Activated effector memory CD4-positive, alpha-beta T cell treated with Interleukin-2 at 50 U/mL for 16 hours (primary cell): ENCODE measurements at places on chromosomes 16 and 17.

DNA sequence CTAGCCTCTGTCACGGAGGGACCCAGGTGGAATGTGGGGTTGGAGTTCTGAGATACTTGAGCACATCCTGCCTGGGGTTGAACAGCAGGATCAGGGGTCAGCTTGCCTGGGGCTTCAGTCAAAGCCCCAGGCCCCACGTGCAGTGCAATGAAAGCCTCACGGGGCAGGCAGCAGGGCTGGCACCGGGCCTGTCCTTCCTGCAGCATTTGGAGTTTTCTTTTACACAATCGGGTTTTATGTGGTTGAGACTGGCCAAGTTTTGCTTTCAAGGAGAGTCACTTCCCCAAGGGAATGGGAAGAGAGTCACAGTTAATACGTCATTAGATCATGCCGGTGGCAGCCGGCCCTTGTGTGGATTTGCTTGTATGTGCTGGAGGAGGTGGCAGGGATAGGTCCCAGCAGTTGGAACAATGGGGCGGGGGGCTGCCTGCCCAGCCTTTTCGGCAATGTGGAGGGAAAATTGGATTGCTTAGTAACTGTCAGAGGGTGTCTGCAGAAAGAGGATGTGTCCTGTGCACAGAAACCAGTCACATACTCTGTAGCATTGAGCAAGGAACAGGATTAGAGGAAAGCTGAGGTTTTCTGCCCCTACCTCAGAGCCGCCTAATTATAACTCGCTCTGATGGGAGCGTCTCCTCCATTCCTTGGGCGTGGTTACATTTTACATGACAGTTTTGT, 4.5 kb downstream of the RMI2 start:
- DNase-seq: no peak

DNA sequence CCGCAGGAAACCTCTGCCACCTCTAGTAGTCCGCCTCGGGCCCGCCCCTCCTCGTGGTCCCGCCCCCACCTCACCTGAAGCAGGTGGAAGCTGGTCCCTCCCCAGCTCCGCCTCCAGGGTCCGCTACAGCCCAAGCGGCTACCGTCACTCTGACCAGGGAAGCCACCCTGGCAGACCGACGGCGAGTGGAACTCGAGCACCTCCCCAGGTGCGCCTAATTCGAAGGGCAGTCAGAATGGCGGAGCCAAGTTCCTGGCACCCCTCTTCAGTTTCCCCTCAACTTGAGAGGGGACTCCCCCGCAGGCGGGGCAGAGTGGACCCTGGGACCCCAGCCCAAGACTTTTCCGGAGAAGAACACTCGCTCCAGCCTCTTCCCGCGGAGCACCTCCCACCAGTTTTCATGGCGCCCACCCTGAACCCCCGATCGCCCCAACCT, 507 bp downstream of the FHOD1 start:
- DNase-seq: no peak

DNA sequence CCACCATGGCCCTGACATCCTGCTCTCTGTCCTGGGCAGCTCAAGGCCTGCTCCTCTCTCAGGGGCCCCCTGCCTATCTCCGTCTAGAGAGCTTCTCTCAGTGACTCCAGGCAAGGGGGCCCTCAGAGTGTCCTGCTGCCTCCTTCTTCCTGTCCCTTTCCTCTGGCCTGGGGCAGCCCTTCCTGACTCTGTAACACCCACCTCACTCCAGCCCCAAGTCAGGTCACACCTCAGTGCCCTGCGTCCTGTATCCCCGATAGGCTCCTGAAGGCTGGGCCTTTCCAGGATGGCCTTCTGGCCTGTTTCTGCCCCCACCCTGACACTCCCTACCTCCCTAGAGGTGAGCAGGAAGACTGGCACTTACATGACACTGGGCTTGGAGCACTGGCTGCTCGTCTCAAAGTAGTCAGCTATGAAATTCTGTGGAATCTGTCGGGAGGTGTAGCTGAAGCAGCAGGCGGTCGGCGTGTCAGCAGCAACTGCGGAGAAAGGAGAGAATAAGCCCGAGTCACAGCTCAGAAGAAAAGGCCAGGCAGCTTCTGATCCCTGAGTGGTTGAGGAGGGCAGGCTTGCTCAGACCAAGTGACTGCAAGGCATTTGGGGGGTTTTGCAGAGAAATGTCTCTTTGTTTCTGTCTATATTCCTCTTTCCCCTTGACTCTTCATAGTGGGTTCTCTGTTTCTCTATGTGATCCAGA, 976 bp downstream of the CCL3L1 start:
- DNase-seq: no peak

DNA sequence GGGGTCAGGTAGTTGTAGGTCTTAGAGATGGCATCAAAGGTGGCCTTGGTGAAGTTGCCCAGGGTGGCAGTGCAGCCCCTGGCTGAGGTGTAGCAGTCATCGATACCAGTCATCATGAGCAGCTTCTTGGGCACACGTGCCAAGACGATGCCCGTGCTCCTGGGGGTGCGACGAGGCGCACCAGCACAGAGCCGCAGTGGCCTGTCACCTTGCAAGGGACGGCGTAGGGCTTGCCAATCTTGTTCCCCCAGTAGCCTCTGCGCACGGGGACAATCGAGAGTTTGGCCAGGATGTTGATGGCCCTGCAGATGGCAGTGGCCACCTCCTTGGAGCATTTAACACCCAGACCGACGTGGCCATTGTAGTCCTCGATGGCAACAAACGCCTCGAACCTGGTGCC, 29.8 kb downstream of the CDC27 start:
- no peak for DNase-seq

DNA sequence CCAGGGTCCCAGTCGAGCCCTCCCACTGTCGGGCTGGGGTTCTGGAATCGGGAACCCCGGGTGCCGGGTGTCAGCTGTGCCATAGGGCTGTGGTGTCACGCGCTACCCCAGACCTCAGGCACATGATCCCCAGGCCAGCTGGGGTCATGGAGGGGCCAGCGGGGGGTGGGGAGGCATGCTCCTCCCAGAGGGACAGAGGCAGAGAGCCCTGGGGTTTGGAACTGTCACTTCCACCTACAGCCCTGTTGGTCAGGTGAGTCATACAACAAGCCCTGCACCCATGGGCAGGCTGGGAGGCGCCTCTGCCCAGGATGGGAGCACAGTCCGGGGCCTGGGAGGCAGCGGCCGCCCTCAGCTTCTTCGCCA, 63.0 kb downstream of the BAIAP2 start:
- no peak for DNase-seq

DNA sequence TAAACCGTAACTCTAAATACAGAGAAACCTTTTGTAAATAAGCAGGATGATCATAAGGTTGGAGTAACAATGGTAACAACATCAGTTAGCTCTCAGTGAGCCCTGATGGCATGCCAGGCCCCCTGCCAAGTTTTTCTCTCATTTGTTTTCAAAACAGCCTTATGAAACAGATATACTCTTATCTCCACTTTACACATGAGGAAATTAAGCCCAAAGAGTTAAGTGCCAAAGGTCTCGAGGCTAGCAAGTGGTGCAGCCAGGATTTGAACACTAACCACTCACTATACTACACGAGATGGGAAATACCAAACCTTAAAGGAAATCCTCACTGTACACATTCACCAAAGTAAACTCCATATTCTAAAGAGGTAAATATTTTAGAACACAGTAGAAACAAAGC, 15.0 kb downstream of the USP31 start:
- no peak for DNase-seq

DNA sequence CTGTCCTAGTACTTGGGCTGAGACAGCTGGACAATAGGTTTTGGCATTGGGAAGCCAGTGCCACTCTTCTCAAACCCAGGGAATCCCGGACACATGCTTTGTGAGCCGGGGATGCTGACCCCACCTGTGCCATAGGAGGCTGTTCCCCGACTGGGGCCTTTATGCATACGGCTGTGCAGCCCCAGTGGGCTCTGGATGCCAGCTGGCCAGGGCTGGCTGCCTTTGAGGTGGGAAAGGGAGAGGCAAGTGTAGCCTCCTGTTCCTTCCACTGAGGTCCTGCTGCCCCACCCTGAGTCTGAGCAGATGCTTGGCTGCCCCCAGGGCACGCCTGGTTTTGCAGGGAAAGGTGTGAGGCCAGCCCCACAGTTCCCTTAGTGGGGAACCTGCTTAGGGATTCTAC, 105.7 kb downstream of the CCDC182 start:
- no peak for DNase-seq

DNA sequence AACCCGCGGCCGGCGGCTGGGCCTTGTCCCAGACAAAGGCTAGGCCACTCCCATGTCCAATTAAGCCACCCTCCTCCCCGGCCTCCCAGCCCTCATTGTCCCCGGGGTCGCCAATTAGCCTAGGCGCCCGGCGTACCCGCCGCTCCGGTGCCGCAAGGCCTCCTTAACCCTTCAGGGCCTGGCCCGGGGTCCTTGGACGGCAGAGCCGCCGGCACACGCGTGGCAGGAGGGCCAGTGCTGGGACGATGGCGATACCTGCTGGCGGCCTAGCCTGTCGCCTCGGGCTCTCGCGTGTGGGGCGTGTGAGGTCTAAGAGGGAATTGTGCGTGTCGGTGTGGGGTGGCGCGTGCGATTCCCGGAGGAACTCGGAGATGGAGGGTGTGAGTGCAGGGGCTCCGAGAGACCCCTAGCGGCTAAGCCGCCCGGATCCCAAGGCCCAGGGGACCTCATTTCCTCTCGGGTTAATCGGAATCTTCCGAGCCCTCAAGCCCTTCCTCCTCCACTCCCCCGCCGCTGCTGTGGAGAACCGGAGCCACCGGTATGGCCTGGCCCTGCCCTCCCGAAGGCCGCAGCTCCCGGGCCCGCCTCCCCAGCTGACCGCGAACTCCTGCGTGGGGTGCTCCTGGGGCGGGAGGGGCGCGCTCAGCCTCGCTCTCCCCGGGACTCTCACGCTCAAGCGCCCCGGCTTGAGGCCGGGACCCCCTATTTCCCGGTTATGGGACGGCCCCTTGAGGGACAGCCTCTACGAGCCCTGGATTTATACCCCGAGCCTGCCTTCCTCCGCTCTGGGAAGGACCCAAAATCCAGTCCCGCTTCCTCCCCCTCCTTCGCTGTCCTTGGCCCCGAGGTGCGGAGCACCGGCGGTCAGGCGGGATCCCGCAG, 11.9 kb downstream of the TBX2 start:
- DNase-seq: no peak

- no peak for DNase-seq
Observed at GRCh38 chr17:14341866-14342265, 41.0 kb downstream of the HS3ST3B1 start.

DNA sequence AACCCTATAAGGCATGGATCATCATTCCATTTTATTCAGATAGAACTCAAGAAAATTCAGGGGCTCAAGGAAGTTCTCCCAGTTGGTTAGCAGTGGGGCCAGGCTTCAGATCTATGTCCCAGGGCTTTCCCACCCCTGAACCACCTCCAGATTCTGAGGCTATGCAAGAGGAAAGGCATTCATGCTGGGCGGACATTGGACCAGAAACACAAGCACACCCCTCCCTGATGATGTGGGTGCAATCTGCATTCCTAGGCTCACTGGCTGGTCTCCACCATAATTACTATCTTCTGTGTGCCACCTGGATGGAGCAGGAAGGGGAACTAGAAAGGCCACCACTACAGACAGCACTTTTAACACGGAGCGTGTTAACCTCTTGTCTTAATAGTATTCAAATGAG, 63.2 kb upstream of the ASIC2 start:
- DNase-seq: no peak

- no peak for DNase-seq
Observed at GRCh38 chr16:22358000-22358399, 16.4 kb downstream of the CDR2 start.

- no peak for DNase-seq
Observed at GRCh38 chr17:33057564-33057963, 65.9 kb downstream of the SPACA3 start.

DNA sequence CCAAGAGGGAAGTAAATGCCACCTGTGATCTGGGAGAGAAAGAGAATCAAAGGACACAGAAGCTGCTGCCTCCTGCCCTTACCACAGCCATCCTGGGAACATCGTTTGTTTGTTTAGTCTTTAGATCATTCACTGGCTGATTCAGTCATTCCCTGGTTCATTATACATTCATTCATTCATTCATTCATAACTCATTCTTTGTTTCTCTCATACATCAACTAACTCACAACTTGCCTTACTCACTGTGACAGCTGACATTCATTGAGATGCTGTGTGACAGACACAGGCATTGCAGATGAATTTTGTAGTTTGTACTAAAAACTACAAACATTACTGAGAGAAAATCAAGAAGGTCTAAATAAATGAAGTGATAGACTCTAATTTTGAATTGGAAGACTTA, 291.0 kb upstream of the TNRC6C start:
- DNase-seq: no peak

DNA sequence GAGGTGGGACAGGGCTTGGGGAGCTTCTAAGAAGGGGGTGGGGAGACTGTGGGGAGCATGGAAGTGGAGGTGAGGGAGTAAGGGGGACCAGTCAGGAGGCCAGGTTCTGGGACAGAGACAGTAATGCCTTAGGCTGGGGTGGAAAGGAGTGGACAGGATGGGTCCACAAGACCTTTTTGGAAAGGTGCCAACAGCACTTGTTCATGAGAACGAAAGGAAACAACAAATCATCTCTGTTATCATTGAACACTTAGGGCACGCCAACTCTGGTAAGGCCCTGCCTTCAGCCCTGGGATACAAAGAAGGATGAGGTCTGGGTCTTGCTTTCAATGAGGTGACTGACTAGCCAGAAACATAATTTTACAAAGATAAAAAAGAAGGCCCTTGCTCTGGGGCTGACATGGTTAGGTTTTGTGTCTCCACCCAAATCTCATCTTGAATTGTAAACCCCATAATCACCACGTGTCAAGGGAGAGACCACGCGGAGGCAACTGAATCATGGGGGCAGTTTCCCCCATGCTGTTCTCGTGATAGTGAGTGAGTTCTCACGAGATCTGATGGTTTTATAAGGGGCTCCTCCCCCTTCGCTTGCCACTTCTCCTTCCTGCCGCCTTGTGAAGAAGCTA, 113.8 kb downstream of the SLC39A11 start:
- no peak for DNase-seq

DNA sequence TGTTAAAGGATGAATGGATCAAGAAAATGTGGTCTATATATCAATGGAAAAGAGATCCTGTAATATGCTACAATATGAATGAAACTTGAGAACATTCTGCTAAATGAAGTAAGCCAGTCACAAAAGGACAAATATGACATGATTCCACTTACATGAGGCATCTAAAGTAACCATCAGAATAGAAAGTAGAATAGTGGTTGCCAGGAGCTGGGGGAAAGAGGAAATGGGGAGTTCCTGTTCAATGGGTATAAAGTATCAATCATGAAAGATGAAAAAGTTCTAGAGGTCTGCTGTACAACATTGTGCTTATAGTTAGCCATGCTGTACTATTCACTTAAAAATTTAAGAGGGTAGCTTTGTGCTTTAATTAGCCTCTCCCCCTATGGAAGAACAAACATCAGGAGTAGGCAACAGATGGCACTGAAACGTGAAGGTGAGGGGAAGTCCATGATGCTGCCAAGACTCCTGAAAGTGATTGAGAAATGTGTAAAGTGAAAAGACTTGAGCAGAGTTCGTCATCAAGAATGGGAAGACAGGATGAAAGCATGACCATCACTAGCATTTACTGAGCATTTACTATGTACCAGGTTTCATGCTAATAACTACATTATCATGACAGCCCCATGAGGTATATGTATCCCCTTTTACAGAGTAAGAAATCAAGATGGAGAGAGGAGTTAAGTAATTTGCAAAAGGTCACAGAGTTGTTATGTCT, 167.2 kb downstream of the CYB561 start:
- no peak for DNase-seq
